Central memory CD4-positive, alpha-beta T cell (primary cell): ENCODE measurements at places on chromosomes 4 and X.
A peak's percentile ranks its signal among the peaks of the same experiment; 100 is the strongest.

DNA sequence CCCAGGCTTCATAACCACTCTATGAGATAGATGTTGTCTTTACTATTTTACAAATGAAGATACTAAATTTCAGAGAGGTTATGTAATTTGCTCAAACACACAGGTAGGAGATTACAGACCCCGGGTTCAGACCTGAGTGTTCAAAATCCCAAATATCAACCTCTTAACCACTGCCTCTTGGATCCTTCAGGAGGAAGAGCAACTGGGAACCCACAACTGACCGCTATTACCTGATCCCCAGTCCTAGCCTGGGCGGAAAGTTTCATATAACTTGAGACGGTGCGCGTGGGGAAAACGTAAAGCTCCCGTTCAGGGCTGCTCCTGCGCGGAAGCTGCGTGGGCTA lies 8.9 kb upstream of the PRDM8 start:
- no peak for DNase-seq

DNA sequence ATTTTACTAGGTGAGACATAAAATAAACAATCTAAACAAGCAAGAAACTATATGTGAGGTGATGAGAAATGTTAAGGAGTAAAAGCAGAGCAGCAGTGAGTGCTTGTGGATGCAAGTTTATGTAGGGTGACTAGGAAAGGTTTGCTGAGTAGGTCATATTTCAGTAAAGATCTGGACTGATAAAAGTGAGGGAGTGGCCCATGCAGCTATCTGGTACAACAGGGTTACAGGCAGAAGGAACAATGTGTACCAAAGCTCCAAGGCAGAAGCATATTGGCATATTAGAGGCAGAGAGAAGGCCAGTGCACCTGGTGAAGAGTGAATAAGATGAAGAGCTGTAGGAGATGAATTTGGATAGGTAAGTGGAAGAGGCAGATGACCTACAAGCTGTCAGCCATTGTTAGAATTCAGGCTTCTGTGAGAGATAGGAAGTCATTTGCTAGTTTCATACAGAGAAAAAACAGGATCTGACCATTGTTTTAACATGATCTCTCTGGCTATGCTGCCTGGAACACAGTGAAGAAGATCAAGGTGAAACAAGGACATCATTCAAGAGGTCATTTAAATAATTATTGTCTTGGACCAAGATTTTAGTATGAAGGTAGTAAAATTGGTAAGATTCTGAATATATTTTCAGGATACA lies 274.6 kb downstream of the ANKRD50 start:
- no peak for DNase-seq

DNA sequence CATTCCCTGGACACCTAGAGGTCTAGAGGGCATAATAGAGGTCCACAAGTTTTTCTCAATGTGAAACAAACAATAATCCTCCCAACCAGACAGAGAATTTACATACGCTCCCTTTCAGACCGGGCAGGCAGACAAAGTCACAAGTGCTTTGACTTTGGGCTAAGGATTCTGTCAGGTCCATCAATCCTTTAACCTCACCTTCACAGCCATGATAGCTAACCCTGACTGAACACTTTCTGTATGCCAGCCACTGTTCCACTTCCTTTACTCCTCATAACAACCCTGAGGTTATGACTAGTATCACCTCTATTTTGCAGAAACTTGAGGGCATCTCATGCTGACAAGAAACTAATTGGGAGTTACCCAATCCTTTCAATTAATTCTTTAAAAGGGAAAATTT lies 118.8 kb upstream of the AFF2 start:
- no peak for DNase-seq

DNA sequence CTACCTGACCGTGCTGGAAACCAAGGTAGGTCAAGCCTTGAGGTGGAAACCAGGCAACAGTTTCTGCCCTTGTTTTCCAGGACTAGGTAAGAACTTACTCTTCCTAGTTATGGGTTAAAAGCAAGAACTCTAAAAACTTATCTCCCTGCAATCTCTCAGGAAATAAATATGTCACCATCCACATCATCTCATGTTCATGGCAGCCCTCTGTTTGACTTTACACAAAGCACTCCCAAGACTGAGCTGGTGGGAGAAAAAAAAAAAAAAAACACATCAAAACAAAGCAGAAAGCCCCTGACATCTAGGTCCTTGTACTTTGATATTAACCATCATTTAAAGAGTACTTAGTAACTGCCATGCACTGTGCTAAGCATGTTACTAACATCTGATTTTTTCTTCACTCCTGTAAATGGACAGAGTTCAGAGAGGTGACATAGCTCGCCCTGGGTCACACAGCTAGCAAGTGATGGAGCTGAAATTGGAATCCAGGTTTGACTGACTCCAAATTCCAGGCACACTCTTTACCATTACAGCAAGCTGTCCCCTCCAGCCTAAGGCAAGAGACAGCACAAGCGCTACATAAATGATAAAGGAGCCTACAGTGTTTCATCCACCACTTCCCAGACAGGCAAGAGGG lies 102.8 kb upstream of the NOCT start:
- no peak for DNase-seq

GRCh38 chr4:82430964-82431745 lies 765 bp downstream of the ENOPH1 start:
- peak; percentile 46 for DNase-seq

DNA sequence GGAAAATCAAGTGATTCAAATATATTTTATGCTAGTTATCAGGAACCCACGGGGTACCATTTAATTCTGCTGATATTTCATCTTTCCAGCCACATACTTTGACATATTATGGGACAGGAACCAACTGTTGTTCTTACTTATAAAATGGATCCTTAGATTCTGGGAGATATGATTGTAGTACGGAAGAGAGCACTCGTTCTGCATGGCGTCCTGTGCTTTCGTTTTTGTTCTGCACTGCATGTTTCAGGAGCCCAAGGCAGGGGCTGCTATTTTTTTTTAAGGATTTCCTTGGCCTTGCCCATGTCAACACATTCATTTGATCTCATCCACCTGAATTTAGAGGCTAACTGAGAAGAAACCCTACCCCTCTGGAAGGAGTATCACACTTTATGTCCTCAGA lies 245.5 kb upstream of the TLL1 start:
- no peak for DNase-seq

DNA sequence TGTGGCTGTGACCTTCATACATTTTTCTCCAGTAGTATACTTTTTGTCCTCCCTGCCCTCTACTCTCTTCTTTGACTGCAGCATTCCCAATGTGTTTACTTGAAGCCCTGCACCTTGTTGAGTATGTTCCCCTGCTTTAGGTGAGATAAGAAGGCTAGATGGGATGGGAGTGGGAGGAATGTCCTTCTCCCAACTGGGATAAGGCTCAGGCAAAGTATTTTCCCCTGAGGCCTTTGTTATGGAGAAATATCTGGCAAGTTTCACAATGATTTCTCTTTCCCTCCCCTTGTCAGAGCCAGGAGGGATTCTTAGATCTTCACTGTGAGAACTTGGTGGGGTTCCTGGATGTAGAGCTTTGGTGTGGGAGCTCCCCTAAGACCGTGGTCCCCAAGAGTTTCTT lies 131.8 kb downstream of the CLCN5 start:
- DNase-seq, result no peak

- DNase-seq, result no peak
These were observed 114.4 kb downstream of the STK32B start for GRCh38 chr4:5165420-5166369.

- DNase-seq, result no peak
These were observed 124.6 kb downstream of the DCHS2 start for GRCh38 chr4:154366956-154367355.

- no peak for DNase-seq
These were observed 219.9 kb downstream of the CCNG2 start for GRCh38 chr4:77376788-77377460.

- DNase-seq, result no peak
These were observed 98.3 kb downstream of the ITM2A start for GRCh38 chrX:79268788-79269187.

- DNase-seq, result no peak
These were observed 88.2 kb downstream of the CRMP1 start for GRCh38 chr4:5804656-5805055.
